Endothelial cell (in vitro differentiated cells): ENCODE measurements at places on chromosomes 2 and 18.

DNA sequence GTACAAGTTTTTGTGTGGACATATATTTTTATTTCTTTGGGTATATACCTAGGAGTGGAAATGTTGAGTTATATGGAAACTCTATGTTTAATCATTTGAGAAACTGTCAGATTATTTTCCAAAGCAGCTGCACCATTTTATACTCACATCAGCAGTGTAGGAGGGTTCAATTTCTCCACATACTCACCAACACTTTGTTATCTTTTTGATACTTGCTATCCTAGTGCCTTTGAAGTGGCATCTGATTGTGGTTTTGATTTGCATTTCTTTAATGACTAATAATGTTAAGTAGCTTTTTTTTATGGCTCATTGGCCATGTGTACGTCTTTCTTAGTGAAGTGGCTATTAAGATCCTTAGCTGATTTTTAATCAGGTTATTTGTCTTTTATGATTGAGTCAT, 64.7 kb upstream of the SLC8A1 start:
- DNase-seq = no peak

GRCh38 chr2:149031396-149031795, 7.1 kb upstream of the LYPD6B start:
- DNase-seq = no peak

DNA sequence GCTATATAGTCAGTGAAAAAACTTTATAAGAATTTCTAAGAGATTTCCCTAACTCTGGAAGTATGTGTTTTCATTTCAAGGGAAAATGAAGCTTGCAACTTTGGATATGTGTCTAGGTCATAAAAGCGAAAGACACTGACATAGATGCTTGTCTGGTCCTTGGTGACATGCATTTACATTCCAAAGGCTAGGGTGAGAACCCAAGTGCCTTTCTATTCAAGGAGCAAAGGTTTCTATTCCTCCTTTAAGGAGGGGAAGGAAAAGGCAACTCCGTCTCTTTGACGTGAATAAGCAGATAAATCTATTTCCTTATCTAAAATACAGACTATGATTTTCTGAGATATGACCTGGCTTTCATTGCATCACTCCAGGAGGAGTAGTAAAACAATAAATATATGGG, 261.1 kb downstream of the CDH7 start:
- DNase-seq = no peak

GRCh38 chr2:83224591-83225200, 1234.4 kb downstream of the SUCLG1 start:
- no peak for DNase-seq

GRCh38 chr2:234725528-234726264, 226.1 kb upstream of the SH3BP4 start:
- DNase-seq = no peak

DNA sequence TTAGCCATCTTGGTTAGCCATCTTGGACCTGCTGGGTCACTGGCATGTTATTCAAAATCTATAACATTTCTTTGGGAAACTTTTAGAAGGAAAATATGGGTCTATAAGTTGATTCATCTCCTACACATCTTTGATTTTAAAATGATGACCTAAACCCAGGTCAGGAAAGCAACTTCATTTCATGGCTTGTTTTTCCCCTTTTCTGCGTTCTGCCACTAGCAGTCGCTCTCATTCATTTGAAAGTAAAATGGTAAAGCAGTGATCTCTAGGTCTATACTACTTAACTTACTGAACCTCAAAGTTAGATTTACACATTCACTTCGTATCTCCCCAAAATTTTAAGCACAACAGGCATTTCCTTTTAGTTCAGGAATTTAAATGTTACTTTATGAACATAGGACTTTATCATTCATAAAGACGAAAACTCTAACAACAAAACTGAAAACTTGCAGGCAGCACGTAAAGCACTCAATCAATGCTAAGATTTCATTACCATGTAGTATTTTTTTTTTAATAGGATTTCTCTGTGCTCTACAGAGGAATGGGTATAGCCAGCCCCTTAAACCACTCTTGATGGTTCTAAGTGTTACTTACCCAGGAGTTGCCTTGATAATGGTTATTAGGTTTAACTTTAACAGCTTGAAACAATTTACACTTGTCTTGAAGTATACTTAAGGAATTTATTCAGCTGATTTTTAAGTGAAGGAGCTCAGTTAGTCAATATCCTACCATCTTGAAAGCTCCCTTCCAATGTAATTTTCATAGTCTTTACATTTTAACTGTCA, 62.5 kb downstream of the GORASP2 start:
- no peak for DNase-seq

DNA sequence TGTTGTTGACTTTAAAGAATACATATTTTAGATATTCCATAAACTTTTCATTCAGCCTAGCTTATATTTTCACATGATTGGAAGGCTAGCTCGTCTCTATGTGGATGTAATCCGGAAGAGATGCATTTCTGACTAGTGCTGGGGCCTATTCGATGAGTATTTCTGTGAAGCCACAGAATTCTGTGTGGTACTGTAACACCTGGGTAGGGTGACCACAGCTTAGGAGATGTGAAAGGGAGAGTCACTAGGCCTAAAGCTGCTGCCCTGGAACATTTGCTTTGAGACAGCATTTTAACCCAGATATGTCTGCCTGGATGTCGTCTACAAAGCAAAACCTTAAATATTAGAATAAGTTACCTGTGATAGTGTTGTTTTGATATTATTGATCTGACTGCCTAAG, 83.5 kb downstream of the ZNF236 start:
- no peak for DNase-seq

DNA sequence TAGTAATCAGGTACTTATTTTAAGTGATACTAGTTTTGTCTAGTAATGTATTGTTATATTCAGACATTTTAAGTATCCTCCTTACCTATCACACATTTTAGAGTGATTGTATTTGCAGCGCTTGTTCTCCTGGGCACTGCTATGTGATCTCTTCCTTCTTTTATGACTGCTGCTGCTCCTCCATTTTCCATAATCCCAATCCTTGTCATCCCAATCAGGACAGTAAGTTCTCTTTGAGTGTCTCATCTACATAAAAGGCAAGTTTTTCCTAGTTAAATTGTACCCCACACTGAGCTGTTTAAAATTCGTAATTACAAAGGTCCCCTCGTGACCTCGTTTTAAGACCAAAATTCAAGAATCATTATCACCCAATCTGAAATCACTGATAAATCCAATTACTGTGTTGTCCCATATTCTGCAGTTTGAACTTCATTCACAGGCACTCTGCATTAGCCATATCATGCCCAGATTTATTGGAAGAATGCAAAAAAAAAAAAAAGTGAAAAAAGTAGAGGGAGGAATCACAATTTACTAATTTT, 2.8 kb downstream of the CLK1 start:
- DNase-seq = no peak

GRCh38 chr2:213766465-213766901, 482.2 kb downstream of the SPAG16 start:
- DNase-seq = no peak

- DNase-seq = no peak
Measured at GRCh38 chr2:73516033-73516432, 126.2 kb downstream of the NAT8 start.

DNA sequence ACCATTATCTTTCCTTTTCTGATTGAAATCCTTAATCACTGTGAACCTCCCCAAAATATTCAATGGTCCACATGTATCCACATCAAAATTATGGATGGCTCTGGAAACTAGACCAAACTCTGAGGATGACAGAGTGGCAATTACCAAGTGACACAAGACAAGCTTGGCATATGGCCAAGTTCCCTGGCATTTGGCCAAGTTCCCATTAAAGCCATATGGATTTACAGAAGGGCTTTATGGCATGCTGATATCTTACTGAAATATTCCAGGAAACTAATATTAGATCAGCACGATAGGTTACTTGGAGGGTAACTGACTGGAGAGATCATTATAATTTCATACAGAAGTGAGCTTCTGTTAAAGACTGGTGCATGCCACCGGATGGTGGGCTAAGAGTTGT, 21.9 kb upstream of the CERS6 start:
- no peak for DNase-seq

- DNase-seq = peak; percentile 26
Measured at GRCh38 chr18:7273301-7273921, 42.5 kb downstream of the LRRC30 start.

- DNase-seq = no peak
Measured at GRCh38 chr18:28048612-28049011, 128.3 kb downstream of the CDH2 start.

GRCh38 chr18:32422201-32422600, 48.5 kb downstream of the GAREM1 start:
- no peak for DNase-seq

GRCh38 chr2:8573234-8573941, 108.5 kb upstream of the ID2 start:
- no peak for DNase-seq

GRCh38 chr2:64799592-64800252, 146.0 kb upstream of the SERTAD2 start:
- DNase-seq = no peak

DNA sequence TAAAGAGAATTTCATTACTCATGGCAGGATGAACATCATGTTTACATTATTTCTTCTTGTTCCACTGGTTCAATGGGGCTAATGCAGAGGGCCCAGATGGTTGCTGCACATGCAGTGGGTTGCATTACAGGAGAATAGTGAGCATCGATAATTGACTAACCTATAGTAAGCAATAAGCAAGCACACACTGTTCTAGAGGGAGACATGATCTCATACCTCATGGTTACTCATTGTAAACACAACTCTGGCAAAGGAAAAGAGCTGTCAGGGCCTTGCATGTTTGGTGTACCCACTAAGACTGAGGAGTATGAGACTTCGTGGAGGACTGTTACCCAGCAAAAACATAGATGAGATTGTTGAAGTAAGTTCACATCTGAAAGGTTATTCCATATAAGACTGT, 885.6 kb upstream of the VRK2 start:
- DNase-seq = no peak

GRCh38 chr2:7952046-7952745, 729.7 kb upstream of the ID2 start:
- no peak for DNase-seq

GRCh38 chr2:130332271-130333073, 10.2 kb upstream of the IMP4 start:
- DNase-seq = peak; percentile 86

DNA sequence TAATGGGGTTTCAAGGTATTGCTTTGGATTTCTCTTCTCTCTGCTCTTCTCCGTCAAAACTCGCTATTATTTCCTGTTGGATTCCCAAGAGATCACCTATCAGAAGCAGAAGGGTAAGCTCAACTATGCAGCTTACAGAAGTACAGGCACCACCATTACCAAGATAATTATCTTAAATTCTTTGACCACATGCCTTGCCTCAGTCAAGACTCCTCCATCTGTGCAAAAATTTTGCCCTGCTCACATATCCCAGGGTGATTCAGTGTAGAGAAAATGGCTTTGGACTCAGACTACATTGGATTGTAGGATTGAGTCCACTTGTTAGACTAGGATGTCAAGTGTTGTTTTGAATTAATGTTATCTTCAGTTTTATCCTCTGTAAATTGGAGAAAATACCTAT, 698.7 kb downstream of the TDRD15 start:
- no peak for DNase-seq

DNA sequence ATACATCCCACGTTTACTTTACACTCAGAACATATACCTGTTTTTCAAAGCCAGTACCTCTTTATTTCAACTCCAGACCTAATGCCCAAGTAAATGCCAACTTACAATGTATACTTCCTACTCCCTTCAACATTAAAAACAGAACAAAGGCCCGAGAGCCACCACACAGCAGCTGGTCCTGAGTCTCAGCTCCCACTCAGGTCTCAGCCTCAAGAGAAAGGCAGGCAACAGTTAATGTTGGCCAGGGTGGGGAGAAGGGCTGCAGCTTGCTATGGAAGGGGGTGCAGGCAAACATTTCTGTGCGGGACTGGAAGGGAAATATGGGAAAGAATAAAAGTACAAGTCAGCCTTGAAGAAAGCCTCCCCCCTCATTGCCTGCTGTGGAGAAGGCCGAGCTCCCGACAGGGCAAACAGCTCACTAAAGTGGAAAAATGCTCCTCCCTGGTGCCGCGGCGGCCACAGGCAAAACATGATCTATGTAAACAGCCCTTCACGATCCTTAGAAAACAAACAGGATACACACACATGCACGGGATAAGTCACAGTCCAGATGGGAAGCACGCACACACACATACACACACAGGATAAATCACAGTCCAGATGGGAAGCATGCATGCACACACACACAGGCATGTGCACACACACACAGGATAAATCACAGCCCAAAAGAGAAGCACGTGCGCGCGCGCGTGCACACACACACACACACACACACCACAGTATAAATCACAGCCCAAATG, 67.4 kb downstream of the ADNP2 start:
- no peak for DNase-seq

- DNase-seq = no peak
Measured at GRCh38 chr2:38933653-38934052, 44.0 kb downstream of the ARHGEF33 start.

DNA sequence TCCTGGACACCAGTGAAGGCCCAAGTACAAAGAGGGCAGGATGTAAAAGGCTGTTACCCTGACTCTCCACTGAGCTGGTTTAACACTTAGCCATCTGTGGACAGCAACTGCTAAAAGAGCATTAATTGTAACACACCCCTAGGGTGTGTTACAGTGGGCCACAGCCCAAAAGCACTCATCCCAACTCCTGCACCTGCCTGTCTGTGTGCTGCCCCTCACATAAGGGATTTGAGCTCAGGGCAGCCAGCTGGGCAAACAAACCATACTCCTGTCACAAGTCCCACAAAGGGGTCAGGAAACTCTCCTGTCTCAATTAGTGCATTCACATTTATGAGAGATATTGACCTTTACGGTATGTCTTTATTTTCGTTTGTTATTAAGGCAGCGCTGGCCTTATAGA, 833.1 kb upstream of the NXPH2 start:
- no peak for DNase-seq

- DNase-seq = no peak
Measured at GRCh38 chr2:170824526-170825015, 7.9 kb downstream of the GAD1 start.

GRCh38 chr18:23453680-23454058, 582 bp downstream of the RIOK3 start:
- DNase-seq = no peak

- DNase-seq = no peak
Measured at GRCh38 chr18:48318436-48318835, 90.7 kb downstream of the ZBTB7C start.

DNA sequence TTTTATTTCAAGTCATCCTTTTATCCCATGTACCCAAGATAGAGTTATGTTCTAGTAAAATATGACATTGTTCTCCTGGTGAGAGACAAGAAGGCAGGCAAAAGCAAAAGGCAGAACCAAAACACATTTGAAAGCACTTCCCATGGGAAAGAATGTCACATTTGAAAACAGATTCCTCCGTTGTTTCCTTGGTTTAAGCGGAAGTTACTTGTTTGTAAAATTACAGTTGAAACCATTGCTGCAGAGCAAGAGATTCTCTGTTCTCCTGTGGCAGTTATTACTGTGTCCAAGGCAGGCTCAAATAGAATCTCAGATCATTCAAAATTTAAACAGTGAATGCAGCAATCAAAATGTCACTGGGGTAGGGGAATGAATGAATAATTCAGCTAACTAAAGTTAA, 149.6 kb downstream of the MTCL1 start:
- DNase-seq = no peak

DNA sequence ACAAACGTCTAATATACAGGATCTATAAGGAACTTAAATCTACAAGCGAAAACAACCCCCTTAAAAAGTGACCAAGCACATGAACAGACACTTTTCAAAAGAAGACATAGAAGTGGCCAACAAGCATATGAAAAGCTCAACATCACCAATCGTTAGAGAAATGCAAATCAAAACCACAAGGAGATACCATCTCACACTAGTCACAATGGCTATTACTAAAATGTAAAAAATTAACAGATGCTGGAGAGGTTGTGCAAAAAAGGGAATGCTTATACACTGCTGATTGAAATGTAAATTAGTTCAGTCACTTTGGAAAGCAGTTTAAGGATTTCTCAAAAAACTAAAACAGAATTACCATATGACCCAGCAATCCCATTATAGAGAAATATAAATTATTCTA, 1148.5 kb upstream of the FAM98A start:
- no peak for DNase-seq
